ENCODE measurements at places on chromosomes 6 and 20.

- DNase-seq: no peak
Measured at GRCh38 chr6:39812853-39813533, 20.8 kb downstream of the DAAM2 start.

- DNase-seq: no peak
Measured at GRCh38 chr20:35954907-35955251, 577 bp upstream of the SCAND1 start.

GRCh38 chr6:7445885-7446461 is 56.4 kb downstream of the RIOK1 start:
- no peak for DNase-seq

DNA sequence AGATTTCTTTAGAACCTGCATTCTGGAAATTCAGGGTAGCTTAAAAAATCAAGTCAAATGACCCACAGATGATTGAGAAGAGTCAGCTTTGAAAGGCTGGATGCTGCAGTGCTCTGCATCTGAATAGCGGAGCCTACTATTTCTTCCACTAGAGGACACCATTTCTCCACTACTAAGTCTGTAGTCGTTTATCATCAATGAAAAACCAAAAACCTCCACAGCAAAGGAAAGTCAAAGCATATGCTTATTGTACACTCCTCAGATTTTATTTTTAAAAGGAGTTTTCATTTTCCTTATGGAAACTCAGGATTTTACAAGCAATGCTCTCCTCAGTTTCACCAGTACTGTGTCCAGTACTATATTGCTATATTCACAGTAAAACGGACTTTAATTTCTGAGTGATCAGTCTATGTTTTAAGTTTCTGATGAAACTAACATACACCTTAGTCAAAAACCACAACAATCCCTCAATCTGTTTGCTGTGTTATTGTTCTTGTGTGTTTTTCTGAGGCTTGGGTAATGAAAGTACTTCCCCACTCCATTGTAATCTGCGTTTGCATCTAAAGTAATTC is 50.5 kb upstream of the ENPP5 start:
- no peak for DNase-seq

- DNase-seq: no peak
Measured at GRCh38 chr6:11368760-11369159, 136.3 kb upstream of the NEDD9 start.

DNA sequence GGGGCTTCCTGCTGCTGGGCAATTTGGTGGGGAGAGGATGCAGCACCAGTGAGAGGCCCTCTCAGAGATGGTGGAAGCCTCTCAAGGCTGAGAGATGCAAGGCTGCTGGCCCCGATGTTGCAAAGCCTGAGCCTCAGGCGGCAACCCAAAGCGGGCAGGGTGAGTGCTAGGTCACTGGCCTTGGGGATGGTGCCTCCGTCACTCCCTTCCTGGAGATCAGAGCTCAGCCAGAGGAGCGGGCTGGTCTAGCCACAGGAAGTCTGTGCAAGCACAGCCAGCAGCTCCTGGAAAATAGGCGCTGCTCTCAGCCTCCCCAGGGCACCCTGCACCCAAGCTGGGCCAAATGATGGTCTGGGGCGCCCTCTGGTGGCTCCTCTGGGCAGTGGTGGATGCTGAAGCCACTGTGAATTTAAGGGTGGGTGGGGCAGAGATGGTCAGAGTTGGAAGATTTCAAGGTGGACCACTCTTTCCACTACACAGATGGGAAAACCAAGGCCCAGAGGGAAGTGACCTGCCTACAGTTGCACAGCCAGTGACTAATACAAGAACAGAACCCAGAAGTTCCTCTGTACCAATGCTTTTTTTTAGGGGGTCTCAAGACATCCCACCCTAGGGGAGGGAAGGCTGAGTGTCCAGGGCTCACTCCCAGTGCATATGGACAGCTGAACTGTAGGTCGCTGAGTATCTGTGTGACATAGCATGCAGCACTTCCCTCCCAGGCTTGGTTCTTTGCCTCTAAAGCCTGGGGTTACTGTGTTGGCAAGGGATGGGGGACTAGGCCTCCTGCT is 20.8 kb downstream of the C20orf203 start:
- peak; percentile 90 for DNase-seq

- no peak for DNase-seq
Measured at GRCh38 chr20:13995841-13996240, 525 bp downstream of the MACROD2 start.

DNA sequence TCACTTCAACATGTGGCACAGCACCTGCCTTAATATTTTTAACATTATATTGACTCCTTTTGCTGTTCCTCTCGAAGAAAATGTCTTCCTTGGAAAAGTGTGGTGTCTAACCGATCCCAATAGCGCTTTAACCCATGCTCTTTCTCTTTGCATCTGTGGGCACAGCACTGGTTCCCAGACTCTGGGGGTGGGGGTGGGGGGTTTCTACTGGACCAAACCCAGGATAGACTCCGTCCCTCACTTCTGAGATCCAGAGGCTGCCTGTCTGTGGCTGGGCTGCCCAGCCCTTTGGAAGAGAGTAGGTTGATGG is 3.9 kb upstream of the ZNF292 start:
- DNase-seq: no peak

GRCh38 chr6:89410788-89411144 is 1.3 kb downstream of the RRAGD start:
- no peak for DNase-seq

- peak; percentile 55 for DNase-seq
Measured at GRCh38 chr6:4133941-4134838, 1.2 kb downstream of the ECI2 start.

GRCh38 chr6:37759221-37760144 is 60.0 kb upstream of the ZFAND3 start:
- no peak for DNase-seq

GRCh38 chr6:28215425-28215824 is 9.7 kb upstream of the ZSCAN9 start:
- no peak for DNase-seq

- no peak for DNase-seq
Measured at GRCh38 chr20:55269913-55270312, 735.4 kb downstream of the CBLN4 start.

- DNase-seq: no peak
Measured at GRCh38 chr6:163159689-163160088, 254.8 kb upstream of the QKI start.

GRCh38 chr20:23396950-23397627 is 24.2 kb downstream of the NAPB start:
- DNase-seq: no peak

GRCh38 chr6:82597201-82597600 is 233.6 kb downstream of the TPBG start:
- no peak for DNase-seq

DNA sequence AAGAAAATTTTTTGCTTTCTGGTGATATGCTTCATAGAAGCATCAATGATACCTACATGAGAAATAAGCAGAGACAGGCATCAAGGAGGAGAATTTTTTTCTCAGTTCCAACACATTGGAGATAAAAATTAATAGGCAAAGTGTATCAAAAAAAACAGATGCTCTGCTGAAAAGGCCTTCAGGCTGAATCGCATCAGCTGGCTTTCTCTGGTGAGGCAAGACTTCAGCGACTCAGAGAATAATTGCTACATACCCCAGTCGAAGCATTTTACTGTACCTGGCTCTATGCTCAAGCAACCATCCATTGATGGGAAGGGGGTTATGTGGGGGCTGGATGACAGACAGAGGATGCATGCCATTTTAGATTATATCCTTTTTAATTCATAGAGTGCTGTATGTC is 415.1 kb downstream of the TFAP2A start:
- no peak for DNase-seq

DNA sequence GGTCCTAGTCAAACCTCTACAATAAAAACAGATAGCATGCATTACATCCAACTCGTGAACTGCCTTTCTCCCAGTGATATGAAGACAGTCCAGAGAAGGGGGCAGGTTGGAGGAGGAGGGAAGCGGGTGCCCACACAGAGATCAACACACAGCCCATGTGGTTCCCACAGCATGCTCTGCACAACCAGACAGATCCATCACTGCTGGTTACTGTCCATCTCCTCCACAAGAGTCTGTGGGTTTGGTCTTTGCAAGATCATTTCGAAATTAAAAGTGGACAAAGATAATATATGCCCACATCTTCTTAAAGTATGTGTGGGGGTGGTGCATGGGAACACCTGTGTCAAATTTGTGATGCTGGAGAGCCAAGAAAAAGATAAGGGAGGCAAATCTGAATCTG is 215.5 kb downstream of the GMDS start:
- DNase-seq: no peak

DNA sequence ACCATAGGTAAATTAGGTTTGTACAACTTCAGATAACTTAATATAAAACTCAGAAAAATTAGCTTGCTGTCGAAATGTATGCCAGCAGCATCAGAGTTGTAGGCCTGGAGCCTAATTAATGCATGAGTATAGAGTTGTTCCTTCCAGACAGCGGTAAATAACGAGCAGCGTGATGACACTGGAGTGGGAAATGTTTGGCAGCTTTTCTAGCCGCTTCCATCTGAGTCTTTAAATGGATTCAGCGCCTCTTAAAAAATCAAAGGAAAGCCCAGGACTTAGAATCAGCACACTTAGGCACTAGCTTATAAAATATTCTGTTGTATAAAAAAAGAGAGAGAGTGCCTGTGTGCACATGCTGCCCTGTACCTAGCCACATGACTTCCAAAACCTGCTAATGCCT is 43.7 kb upstream of the SYNJ2 start:
- DNase-seq: no peak

GRCh38 chr20:36684747-36685146 is 38.8 kb upstream of the SLA2 start:
- DNase-seq: no peak

GRCh38 chr6:169959136-169960002 is 207.9 kb downstream of the ERMARD start:
- peak; percentile 69 for DNase-seq

DNA sequence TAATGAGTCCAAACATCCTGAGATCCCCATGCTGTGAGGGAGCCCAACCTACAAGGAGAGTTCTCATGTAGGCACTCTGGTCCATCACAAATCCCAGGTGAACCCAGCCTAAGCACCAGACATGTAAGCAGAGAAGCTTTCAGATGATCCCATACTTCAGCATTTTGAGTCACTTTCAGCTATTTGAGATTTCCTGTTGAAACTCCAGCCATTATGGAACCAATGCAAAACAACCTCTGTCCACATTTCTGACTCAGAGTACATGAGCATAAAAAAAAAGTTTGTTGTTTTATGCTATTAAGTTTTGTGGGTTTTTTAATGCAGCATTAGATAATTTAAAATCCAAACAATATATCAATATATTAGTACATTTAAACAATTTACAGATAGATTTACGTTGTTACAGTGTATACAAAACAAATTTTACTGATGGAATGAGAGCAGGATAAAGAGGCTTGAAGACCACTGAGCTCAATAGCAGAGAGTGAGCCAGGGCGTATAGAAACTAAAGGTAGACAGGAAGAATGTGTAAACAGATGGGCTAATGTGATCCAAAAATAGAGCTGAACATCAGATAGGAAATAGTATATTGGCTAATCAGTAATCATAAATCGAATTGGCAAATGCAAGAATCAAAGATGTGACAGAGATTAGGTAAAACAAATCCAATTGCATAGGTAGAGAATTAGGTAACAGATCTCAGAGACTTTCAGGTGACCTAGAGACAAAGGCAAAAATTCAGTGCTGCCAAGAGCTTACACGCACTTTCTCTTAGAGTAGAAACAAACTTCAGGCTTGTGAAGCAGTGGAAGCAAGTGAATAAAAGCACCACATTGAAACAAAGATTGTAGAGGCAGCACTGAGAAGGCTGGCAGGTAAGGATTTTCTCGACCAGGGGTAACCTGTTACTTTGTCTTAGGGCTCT is 36.2 kb upstream of the PLCB1 start:
- no peak for DNase-seq

GRCh38 chr6:63792736-63793464 is 157.3 kb downstream of the PHF3 start:
- DNase-seq: no peak

- no peak for DNase-seq
Measured at GRCh38 chr6:12250383-12250770, 39.8 kb upstream of the EDN1 start.

- DNase-seq: no peak
Measured at GRCh38 chr20:50629670-50630045, 61.7 kb downstream of the RIPOR3 start.

- DNase-seq: no peak
Measured at GRCh38 chr6:36444470-36444869, 1.7 kb downstream of the KCTD20 start.

DNA sequence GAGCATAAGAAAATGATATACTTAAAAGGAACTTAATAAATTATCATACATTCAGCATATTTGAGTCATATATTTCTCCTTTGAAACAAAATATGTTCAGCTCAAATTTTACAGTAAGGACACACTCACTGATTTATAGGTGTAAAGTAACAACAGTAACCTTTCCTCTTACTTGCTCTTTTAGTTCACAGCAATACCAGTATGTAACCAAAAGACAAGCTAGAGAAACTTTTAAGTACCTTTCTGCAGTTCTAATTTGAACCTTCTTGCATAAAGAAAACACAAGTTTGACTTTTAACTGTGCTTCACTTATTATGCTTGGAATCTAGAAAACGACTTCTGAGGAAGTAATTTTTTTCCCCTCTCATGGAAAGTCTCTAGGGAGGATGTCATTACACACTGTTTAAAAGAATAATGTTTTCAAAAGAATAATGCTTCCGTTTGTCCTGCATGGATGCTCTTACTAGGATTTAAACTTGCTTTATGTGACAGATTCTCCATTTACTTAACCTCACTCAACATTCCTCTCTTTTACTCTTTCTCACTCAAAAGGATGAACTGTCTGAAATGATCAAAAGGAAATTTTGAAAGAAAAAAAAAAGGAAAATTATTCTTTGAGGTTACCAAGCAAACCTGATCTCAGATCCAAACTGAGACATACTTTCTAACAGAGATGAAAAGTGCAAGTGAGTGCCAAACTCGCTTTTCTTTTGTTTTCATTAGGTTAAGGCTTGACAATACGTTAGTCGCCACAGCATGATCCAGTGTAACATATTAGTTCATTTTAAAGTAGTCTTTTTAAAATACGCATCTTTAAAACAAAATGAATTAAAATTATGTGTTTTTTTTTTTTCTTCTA is 22.4 kb upstream of the CALHM6 start:
- no peak for DNase-seq

- DNase-seq: no peak
Measured at GRCh38 chr6:28696167-28696566, 170.5 kb downstream of the GPX5 start.

- DNase-seq: no peak
Measured at GRCh38 chr20:46365487-46366220, 40.8 kb downstream of the ELMO2 start.

GRCh38 chr6:9511157-9511556 is 903.7 kb downstream of the TFAP2A start:
- no peak for DNase-seq

- DNase-seq: no peak
Measured at GRCh38 chr6:25617997-25618396, 34.0 kb upstream of the SCGN start.

GRCh38 chr6:22896696-22897095 is 327.3 kb downstream of the HDGFL1 start:
- no peak for DNase-seq

DNA sequence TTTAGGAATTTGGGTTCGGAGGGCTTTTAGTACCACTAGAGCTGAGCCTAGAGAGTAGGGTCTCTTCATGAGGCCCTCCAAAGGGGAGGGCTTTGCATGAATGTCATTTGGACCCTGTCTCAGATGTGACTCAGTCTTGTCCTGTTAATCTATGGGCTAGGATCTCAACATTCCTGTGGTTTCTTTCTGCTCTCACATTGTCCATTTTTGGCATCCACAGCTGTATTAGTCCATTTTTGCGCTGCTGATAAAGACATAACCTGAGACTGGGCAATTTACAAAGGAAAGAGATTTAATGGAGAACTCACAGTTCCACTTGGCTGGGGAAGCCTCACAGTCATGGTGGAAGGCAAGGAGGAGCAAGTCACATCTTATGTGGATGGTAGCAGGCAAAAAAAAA is 61.0 kb downstream of the CRYBG1 start:
- DNase-seq: no peak
